ENCODE measurements at places on chromosomes 1 and 21. TPM values are rescaled to one million over a fixed set of nuclear protein-coding genes. Genes with fewer than 3 reads are reported as not detected.

- DNase-seq: no peak
Measured at GRCh38 chr1:170301596-170301995, 155.8 kb downstream of the NTMT2 start.

- no peak for DNase-seq
Measured at GRCh38 chr1:4700801-4701200, 46.4 kb downstream of the AJAP1 start.

Gene PPIAL4G
- total RNA-seq: 3.0 TPM

DNA sequence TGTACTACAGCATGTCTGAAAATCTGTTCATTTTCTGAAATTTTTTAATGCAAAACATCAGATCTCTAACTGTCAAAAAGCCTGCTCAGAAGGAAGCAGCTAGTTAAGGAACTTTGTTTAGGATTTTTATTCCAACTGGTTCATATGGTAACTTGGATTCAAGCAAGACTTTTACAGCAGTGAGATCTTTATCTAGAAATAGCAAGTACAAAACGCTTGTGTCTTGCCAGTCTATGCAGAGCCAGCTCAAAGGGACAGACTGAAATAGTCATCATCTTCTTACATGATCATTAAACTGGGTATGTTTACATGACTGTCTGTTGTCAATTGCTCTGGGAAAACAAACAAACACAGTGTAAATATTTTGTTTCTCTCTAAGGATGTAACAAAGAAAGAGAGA is 37.6 kb downstream of the DDAH1 start:
- no peak for DNase-seq

Gene F13B
- total RNA-seq: not detected

GRCh38 chr1:114512595-114513280 is 1.7 kb upstream of the TRIM33 start:
- DNase-seq: no peak

- no peak for DNase-seq
Measured at GRCh38 chr21:14762734-14763694, 216.9 kb upstream of the SAMSN1 start.

DNA sequence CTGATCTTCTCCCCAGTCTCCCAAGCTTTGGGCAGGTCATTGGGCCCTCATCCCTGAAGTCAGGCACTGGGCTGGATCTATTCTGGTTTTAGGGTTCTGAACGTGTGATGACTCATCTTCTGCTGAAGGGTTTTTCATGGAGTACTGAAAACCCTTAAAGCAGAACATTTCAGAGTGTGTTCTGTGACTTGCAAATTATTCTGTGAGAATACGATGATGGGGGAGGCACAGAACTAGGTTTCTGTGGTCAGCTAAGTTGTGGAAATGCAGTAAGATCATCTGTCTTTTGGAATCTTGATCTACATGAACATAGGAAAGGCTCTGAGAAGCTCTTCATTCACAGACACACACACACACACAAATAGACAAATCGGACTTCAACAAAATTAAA is 46.2 kb downstream of the NAV1 start:
- DNase-seq: no peak

Gene SYTL1
- total RNA-seq: 135 TPM

Gene RHCE
- total RNA-seq: 0.44 TPM

- no peak for DNase-seq
Measured at GRCh38 chr1:81597720-81598426, 202.9 kb upstream of the ADGRL2 start.

Gene SPRR2F
- total RNA-seq: not detected

Gene TRIM62
- 17.6 TPM for total RNA-seq

Gene PROK1
- not detected for total RNA-seq

DNA sequence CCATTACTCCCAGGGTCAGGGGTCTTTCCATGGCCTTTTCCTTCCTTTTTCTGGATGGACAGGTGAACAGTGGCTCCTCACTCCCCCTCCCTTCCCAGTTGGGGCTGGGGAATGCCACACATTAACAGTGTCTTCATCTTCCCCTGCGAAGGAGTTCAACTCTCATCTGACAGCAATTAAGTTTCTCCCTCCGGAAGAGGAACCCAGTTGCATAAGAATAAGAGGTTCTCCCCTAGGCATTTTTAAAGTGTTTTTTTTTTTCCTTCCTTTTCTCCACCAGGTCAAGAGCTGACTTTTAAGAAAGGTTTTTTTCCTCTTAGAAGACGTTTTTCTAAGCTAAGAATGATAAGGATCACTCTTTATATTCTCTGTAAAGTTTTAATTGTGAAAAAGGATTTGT is 42.3 kb upstream of the FASLG start:
- DNase-seq: no peak

DNA sequence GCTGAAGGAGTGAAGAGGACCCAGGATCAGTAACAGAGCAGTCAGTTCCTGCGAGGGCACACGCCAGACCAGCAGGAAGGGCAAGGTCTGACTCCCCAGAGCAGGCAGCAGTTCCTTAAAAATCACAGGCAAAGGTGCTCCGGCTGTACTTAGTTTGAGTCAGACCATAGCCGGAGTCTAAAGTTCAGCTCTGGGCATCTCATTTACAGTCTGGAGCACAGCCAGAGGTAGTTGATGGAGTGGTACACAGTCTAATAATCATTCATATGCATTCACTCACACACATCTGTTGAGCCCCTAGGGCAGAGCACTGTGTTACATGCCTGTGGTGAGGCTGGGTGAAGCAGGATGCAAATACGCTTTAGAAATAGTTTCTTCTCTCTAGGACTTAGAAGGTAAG is 7.3 kb upstream of the AMIGO1 start:
- no peak for DNase-seq

DNA sequence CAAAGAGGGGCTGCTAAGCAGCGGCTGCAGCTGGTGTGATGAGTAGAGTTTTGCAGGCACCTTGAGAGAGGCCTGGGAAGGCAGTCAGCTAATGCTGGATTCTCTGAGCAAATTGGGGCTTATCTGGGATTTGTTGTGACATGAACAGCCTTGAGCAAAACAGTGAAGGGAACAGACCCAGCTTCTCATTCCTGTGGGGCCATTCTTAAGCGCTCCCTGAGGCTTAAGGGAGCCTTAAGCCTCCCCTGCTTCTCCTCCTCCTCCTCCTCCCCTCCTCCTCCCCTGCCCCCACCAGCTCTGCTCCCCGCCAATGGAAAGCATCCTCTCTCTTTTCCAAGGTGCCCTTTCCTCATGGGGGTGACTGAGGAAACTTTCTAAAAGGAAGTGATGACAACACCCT is 21.3 kb downstream of the HMGCS2 start:
- no peak for DNase-seq

Gene TSACC
- not detected for total RNA-seq

GRCh38 chr1:95282518-95282895 is 48.5 kb downstream of the RWDD3 start:
- no peak for DNase-seq

- DNase-seq: no peak
Measured at GRCh38 chr1:63906047-63906704, 132.4 kb downstream of the ROR1 start.

DNA sequence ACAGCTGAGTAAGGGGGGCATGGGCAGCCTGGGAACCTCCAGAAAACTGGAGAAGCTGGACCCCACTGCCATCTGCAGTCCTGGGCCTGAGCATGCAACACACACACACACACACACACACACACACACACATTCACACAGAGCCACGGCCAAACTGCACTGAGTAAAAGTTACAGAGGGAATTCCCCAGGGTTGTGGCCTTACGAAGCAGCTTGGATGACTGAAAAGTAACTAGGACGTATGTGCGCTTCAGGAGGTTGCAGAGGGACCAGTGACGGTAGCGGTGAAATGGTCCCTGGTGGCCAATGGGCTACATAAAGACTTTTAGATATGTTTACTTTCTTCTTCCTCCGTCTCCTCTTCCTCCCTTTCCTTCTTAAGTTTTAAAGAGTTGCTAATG is 232.5 kb upstream of the TMEM51 start:
- DNase-seq: no peak

- DNase-seq: no peak
Measured at GRCh38 chr1:205449750-205450443, 5.9 kb downstream of the BLACAT1 start.

GRCh38 chr1:156504438-156504813 is 3.9 kb upstream of the MEF2D start:
- DNase-seq: no peak

DNA sequence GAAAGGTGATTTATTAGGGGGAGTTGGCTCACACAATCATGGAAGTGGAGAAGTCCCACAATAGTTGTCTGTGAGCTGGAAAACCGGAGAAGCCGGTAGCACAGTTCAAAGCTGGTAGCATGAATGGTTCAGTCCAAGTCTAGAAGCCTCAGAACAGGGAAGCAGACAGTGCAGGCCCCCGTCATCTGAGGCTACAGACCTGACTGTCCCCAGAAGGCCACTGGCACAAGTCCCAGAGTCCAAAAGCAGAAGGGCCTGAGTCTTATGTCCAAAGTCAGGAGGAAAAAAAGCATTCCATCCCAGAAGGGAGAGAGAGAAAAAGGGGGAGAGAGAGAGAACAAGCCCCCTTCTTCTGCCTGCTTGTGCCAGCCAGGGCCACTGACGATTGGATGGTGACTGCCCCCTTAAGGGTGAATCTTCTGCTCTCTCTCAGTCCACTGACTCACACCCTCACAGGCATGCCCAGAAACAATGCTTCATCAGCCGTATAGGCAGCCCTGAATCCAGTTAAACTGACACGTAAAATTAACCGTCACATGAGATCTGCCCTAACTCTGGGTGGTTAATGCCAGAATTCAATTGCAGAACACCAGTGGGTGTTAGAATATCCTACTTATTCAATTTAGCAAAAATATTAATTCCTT is 49.3 kb upstream of the POU2F1 start:
- DNase-seq: no peak

Gene OLFML2B
- total RNA-seq: not detected

DNA sequence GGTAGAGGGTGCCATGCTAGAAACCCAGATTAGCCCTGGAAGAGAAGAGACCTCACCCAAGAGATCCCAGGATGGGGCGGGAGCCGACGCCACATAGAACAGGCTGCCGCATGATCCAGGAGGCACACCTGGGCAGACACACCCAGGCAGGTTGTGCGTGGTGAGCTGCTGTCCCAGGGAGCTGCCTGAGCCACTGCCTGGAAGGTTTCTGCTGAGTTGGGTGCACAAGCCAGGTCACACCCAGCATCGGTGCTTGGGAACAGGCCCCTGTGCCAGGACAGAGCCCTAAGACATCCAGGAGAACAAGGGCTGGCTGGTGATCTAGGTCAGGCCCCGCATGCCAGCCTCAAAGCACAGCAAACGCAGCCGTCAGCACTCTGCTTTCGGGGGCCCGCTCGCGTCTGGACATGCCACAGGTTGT is 40.2 kb downstream of the CTNNBIP1 start:
- no peak for DNase-seq

DNA sequence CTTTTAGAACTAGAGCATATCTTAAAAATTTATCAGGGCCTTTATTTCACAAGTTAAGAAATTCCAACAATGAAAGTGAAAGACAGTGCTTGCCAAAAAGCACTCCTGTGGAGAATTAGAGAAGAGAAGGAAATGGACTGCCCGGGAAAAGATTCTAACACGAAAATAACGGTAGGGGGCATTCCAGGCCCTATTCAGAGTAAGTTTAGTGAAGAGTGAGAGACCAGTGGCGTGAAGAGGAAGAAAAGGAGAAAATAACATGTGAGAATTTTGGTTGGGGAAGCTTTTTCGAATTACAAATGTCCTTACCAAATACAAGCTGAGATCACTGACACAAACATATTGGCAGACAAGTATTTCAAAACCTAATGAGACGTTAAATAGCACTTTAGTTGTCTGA is 38.4 kb upstream of the RBM34 start:
- no peak for DNase-seq

Gene OR2L13
- total RNA-seq: not detected

DNA sequence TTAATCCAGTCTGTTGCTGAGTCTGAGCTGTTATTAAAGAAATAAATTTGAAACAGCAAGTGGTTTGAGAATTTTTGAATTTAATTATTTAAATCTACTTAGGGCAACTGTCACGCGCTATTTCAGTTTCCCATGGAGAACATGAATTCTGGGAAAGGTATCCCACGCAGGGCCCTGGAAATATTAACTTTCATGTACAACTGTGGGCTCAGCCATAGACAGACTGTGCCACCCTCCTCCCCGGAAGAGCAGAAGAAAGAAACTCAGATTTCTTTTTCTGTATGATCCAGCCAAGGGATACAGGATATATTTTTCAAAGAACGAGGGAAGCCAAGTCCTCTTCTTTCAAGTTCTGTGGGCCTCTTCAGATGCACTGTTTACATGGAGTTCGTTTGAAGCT is 172.6 kb upstream of the LMO4 start:
- no peak for DNase-seq

Gene RBM11
- 14.6 TPM for total RNA-seq

DNA sequence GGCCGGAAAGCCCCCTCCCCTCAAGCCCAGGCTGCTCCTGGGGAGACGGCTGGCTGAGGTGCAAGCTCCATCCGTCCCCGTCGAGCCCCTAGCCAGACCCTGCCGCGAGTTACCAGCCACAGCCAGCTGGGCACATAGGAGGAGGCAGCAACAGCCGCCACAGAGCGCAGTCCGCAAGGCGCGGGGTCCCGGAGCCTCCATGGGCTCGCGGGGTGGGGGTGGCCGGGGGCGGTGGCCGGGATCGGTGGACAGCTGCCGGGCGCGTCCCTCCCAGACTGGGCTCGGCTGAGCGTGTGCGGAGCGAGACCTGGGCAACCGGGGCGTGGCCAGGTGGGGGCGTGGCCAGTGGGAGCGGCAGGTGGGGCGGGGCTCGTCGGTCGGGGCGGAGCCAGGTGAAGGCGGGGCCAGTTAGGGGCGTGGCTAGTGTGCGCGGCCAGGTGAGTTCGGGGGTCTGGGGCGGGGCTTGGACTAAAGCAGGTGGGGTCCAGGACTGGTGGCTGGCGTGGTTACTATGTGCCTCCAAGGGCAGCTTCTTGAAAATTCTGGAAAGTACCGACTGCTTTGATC is at the start of gene CD164L2:
Gene CD164L2 (minus strand): TSS at position 295 of the 567 bp plus-strand sequence. CDS start 94 bp downstream, at position 201.
- no peak for DNase-seq

Gene EXO5
- total RNA-seq: 13.3 TPM

Gene IKBKE
- 82.9 TPM for total RNA-seq

Gene PTCH2
- 2.0 TPM for total RNA-seq

DNA sequence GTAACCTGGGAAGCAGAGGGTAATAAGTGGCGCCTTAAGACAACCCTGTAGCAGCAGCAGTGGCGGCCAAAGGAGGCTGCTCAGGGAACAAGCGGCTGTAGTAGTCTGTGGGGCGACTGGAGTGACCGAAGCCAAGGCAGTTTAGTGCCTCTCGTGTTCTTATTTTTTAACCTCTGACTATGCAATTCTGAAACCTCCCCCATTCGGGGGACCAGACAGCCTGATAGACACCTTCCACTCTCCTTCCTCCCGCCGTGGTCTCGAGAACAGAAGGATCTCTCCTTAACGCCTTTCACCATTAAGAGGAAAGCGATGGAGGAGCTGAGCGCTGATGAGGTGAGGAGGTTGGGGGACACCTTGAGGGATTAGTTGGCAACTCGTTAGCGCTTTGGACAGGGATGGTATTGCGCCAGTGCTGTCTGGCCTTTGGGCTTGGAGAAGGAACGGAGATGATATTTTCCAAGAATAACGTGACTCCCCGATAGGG is 644 bp downstream of the UBE4B start:
- DNase-seq: no peak

GRCh38 chr1:42454403-42454802 is 1.4 kb downstream of the ZMYND12 start:
- no peak for DNase-seq

Measured in naive thymus-derived CD8-positive, alpha-beta T cell (primary cell).